ENCODE measurements at places on chromosomes 4 and X. TPM values are rescaled to one million over a fixed set of nuclear protein-coding genes. Genes with fewer than 3 reads are reported as not detected.

Gene DUX4
- 1.2 TPM for total RNA-seq

Gene GPRASP2
- 24.6 TPM for total RNA-seq

Gene UTP3
- 23.5 TPM for total RNA-seq

Gene REELD1
- not detected for total RNA-seq

Gene HMGN5
- 2.9 TPM for total RNA-seq

Gene CNKSR2
- 18.5 TPM for total RNA-seq

Gene DKK2
- total RNA-seq: not detected

Gene YY2
- total RNA-seq: 1.1 TPM

Data from glutamatergic neuron (in vitro differentiated cells).